ENCODE measurements at places on chromosomes 12 and 14.

- DNase-seq: no peak
Observed at GRCh38 chr12:131102991-131103668, 149.4 kb downstream of the ADGRD1 start.

DNA sequence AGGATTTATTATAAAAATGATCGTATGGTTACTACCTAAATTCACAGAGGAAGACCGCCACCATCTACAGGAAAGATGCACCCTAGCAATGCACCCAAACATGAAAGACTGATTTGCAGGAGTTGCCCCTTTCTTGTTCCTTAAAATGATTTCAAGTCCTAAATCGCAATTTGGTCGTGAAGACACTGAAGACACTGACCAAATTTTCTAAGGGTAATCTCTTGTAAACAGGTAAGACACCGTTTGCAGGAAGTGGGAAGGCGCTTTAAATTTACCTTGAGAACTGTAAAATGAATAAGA lies 1.0 kb downstream of the SOS2 start:
- no peak for DNase-seq

DNA sequence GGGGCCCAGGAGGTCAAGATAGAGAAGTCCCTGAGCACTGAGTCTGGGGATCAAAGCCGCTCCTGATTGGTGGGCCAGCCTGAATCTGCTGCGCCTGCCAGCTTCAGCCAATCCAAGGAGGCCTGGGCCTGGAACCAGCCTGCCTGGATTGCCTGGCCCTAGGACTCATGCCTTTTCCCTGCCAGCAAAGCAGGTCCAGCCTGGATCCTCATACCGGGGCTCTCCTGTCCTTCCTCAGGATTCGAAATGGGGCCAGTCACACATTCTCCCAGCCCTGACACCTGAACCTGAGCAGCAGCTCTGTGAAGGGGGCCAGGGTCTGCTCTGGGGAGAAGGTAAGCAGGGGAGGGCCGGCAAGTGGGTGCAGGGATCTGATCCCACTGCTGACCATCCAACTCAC lies 81.9 kb downstream of the NINJ2 start:
- no peak for DNase-seq

DNA sequence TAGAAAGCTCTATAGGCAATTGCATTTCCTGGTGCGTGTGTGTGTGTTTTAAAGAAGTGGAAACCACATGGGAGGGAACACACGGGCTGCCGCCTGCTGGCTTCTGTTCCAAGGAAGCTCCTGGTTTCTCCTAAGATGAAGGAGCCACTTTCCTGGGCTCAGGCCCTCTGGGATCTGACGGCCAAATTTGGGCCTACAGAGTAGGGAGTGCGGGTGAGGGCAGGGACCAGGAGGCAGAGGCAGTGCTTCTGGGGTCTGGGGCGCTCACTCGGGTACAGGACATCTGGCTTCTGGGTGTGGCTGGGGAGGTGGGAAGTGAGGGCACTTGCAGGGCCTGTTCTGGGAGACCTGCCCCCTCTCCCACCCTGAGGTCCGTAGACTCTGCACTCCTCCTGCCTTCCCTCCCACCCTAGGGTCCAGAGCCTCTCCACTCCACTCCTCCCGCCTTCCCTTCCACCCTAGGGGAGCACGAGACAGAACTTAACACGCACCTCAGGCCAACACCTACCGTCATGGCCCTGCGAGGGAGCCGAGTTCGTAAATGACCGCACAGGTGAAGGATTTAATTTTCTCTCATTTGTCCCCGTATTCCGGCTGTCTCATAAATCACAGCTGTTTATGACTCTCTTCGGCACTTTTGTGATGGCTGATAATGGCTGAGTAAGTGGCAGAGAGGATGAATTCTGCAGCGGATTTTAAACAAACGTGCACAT lies 127.7 kb downstream of the KIF26A start:
- no peak for DNase-seq

GRCh38 chr12:96623656-96624217 lies 134.4 kb downstream of the CFAP54 start:
- no peak for DNase-seq

DNA sequence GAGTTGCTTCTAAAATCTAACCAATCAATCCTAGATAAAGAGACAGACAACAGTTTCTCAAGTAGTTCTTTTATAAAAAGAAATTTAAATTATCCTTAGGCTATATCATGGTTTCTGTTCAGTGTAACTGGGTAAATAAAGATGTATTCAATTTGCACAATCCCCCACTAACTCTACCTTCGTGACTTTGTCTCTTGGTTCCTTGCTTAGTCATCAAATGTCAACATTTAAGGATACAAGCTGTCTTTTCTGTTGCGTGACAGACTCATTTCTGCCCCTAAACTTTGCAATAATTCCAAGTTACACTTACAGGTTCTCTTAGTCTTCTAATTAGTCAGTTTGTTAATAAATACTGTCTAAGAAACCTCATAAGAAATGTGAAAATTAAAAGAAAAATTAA lies 50.6 kb downstream of the SCAF11 start:
- no peak for DNase-seq

- no peak for DNase-seq
Observed at GRCh38 chr12:111160350-111161241, 208.3 kb downstream of the PHETA1 start.

DNA sequence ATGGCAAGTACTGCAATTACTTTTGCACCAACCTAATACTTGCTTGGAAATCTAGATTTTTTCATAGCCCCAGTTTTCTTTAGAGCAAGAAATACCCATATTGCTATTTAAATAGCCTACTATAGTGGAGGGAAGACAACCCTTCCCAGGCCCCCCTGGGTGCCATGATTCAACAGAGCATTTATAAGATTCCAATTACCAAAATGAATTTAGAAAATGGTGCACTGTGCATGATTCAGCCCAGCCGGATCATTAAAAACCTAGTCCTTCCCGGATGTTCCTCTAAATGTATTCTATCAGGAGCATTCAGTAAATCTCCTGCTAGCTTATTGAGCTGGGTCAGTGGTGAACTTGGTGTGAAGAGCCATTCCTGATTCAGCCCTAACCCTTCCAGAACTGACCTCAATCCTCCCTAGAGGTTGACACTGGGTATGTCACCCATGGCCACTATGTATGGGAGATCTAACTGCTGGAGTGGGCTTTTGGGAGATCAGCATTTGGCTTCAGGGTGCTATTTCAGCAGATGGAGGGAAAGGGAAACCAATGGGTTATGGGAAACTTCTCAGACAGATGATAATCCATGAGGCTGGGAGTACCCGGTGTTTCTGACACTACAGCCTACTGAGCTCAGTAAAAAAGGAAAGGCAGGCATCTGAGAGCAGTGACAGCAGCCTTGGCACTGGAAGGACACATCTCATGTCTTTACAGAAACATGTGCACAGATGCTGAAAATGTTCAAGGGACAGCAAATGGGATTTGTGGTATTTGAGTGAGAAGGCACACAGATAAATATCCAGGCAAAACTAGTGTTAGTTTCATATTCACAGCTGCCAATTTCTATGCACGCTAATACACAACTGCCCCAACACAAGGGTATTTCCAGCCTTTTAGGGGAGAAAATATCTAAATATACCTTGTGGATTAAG lies 258.9 kb downstream of the DPF3 start:
- DNase-seq: no peak

GRCh38 chr14:88303041-88303440 lies 20.0 kb downstream of the KCNK10 start:
- DNase-seq: no peak

DNA sequence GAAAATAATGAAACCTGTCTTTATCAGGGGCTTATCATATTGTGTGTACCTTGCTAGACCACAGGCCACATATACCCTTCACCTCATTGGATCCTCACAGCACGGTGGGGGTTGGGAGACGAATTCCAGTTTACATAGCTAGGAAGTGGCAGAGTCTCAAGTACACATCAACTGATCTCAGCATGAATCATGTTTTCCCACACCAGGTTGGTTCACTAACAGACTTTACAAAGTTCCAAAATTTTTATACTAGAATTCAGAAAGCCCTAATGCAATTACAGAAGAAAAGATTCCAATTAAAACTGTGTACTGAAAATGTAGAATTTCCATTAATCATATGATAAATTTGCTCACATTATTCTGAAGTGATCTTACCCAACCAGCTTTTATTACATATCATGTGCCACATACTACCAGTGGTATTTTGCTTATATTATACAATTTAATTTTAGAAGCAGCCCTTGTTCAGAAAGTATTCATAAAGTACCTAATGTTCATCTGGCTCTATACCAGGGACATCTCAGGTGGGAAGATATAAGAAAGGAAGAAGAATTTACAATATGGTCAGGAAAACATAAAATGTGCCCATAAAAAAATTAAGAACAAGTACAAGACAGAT lies 196.2 kb downstream of the ITPR2 start:
- peak; percentile 59 for DNase-seq

- no peak for DNase-seq
Observed at GRCh38 chr14:105486974-105487448, 325 bp downstream of the CRIP1 start.

DNA sequence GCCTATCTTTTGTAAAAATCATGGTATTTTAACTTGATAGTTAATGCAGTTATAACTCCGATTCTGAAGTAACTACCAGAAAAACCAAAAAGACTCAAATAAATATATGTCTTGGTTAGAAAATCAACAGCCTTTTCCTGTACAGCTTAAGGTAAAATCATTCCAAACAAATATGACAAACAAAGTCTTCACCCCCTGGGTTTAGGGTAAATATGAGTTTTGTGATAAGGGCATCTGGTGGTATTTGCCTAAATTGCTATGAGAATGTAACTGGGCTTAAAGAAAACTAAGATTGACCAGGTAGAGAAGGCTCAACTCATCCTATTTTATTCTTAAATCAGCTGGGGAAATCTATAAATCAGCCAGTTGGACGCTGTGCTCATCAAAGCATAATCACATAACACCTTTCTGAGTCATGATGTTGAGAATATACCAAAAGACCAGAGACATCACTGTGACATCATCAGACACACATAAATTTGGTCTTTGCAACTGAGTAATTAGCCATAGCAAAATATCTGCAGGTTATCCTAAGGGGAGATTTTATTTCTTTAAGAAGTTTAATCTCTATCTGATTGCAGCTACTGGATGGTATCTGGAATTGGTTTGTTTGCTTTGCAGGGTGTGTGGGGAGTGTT lies 133.9 kb downstream of the STXBP6 start:
- DNase-seq: peak; percentile 14

DNA sequence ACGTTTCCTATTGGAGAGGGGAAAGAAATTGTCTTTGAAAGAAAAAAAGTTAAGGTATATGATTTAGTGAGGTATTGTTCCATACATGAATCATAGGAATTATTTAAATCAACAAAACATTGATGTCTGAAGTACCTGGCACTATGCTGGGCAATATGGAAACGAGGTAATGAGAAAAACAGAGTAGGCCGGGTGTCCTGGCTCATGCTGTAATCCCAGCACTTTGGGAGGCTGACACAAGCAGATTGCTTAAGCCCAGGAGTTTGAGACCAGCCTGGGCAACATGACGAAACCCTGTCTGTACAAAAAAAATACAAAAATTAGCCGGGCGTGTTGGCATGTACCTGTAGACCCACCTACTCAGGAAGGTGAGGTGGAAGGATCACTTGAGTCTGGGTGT lies 45.9 kb downstream of the AEBP2 start:
- DNase-seq: no peak

- no peak for DNase-seq
Observed at GRCh38 chr14:26846388-26846787, 248.6 kb upstream of the NOVA1 start.

GRCh38 chr12:3728686-3729085 lies 24.2 kb downstream of the CRACR2A start:
- no peak for DNase-seq

DNA sequence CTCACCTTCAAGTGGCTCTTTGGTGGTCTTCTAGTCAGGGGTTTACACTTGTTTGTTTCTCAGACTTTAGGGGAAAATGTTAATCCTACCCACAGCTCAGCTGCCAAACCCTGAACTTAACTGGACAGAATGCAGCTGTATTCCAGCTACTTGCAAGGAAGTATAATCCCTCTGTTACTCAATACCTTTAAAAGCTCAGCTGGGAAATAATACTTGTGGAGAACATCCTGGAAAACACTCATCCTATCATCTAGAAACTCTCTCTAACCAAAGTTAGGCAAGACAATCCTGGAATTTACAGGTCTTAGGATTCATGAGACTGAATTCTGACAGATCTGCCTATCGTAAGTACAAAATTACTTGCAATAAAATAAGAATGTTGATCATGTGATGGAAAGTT lies 404.1 kb downstream of the ADAMTS20 start:
- DNase-seq: peak; percentile 41

- DNase-seq: peak; percentile 27
Observed at GRCh38 chr12:92462049-92462448, 240.7 kb upstream of the PLEKHG7 start.

DNA sequence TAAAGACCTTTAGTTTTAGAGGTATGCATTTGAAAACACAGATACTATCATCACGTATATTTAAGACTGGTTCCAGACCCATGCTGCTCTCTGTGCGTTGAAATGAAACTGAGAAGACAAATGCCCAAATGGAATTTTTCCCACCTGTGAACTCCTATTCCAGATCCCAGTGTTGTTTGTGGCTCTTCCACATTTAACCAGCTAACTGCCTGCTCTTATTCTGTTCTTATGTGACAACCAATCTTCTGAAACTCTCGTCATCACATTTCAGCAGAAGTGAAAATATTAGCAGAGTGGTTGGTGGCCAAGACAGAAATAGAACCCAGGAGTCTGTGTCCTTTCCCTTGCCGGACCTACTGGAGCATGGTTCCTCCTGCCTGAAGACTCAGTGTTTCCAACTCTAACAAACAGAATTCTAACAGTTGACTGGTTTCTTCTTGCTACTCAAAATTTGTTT lies 460.2 kb downstream of the RAD51B start:
- no peak for DNase-seq

DNA sequence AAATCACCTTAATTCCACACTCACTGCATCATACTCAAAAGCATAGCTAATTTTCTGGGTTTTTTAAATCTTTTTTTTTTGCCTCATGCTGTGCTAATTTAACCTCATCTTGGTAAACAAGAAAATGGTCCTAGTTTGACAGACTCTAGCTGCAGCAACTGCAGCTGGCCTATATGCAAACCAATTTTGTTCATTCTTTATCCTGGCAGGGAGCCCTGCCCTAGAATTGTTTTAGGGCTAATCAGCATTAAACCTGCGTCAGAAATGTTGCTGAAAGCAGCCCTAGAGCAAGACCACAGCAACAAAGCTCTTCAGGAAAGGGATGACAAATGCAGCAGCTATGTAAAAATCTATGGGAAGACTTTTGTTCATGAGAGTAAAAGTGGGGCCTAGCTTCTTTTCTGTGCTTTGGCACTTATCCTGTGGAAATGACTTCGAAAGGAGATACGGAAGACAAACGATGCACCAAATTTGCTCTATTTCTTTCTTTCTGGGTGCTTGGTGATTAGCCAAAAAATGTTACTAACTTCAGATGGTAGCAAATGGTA lies 72.2 kb downstream of the DENND5B start:
- peak; percentile 100 for DNase-seq

DNA sequence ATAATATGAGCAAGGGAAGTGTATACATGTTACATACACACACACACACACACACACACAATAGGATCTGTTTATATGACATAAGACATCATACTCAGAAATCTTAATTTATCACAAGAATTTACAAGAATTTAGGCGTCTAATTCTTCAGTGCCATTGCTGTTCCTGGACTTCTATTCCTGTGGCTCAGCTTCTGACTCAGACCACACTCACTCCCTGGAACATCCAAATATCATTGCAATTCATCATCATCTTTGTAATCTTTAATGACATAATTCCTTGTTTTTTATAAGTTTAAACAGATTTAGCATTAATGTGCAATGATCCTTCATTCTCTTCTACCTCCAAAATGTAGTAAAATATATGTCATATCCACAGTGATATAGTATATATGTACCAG lies 544.2 kb downstream of the FOXG1 start:
- DNase-seq: peak; percentile 75

Data from fibroblast of skin of abdomen (primary cell).